ENCODE measurements at places on chromosomes 1 and 21.

DNA sequence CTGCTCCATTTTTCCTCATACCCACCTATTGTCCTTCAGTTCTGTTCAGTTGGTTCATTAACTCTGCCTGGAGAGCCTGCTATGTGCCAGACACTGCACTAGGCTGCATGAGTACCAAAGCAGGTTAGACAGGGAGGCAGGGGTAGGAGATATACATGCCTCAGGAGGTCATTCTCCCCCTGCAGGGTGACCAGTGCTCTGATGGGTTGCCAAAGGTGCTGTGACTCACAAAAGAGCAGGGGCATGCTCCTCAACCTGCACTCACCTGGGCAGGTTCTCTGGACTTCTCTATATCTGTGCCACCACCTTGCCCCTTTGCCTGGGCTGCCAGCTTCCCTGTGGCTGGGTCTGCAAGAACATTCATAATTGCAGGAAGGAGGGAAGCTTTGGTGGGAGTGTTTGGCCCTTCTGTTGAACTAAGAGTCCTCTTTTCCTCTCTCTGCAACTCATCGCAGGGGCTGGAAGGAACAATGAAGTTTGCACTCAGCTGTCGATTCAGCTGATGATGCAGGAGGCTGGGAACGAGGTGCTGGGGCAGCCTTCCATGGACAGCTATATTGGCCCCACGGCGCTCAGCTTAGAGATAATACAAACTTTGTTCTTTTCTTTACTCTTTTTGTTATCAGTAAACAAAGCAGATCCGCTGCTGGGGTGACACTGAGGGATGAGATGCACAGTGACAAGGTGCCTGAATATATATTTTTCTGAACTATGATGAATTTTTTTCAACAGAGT is 356.4 kb upstream of the PLXNA2 start:
- DNase-seq: no peak

- no peak for DNase-seq
These were observed 90.4 kb downstream of the TGFB2 start for GRCh38 chr1:218435528-218435927.

DNA sequence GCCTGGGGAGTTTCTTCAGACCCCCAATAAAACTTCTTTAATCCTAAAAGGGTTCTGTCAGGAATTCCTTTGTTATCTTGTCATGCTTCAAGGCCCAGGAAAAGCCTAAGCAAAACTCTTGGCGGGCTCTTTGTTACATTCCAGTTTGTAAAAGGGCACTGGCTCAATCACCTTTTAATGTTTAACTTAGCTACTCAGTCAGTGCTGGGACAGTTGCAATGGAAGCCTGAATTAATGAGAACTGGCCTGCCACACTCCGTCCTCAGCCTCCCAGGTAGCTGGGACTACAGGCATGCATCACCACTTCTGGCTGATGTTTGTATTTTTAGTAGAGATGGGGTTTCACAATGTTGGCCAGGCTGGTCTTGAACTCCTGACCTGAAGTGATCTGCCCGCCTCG is 21.3 kb upstream of the ASB17 start:
- no peak for DNase-seq

DNA sequence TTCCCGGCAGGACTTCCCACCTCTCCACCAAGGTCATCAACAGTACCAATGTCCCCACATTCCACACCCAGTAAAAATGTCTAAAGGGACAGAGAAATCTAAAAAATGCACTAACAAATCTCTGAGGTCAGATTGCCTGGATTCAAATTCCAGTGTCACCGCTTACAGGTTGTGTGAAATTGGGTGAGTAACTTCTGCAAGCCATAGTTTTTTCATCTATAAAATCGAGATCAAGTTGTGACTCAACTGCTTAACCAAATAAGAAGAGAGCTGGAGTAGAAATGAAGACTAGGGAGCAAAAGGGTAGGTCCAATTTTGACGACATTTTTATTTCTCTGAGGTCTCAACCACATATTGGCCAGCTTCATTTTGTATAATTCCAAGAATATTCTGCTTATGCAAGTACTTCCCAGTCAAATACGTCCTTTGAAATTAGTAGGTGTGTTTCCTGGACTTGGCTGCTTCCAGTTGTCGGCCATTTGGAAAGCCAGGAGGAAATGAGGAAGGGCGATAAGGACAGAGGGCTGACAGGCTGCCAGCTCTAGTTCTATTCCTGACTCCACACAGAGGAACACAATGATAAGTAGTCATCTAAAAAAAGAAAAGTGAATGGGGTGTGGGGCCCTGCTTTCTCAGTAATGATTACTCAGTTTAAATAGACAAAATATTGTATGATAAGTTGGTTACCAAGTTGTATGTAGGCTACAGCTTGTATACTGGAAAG is 57.7 kb upstream of the ZC3H11B start:
- DNase-seq: peak; percentile 1

DNA sequence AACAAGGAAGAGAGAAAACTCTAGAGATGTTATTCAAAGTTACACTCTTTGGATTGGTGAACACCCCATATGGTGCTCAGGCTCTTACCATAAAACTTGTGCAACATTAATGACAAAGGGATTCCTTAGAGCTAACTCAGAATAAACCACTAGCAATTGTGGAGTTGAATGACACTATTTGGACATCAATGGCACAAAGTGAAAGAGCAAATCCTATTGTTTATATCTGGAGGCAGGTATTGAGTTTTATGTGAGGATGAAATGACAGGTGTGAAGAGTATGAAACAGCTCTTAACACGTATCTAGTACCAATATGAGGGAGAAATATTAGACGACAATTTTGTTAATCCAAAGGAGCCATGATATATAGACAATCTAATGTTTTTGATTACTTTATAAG is 584.9 kb upstream of the PBX1 start:
- no peak for DNase-seq

DNA sequence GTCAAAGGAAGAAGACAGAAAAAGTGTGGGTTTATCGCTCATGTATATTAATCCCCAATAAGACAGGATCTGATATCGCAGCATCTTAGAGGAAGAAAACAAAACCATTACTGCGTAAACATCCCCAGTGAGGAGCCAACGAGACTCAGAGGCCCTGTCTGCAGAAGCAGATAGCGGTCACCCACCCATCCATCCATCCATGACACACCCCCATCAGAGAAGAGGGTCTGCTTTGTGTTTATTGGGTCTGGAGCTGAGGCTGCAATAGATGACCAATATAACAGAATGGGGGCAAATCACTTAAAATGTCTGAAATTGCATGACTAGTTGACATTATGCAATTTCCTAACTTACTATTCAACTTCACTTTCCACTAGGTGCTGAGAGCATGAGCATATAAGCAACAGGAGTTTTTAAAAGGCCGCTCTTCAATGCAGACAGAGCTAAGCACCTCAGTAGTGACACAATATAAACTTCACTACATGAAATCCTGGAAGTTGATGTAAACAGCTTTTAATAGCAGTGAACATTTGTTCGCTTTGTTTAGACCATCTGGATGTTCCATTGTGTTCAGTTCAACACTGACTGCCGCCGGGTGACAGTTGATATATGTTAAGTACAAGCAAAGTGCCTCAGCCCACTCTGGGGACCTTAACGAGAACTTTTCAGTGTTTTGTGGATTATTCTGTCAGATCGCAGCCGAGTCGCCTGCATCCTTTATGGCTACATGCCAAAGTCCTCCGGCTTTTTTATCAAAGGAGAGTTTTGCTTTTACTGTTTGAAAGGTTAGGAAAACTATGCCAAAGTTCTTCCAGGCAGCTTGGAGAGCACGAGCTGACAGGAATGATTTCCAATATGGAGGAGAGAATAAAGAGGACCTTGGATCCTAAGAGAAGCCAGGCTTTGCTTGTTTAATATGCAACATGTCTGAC is 167.5 kb downstream of the ZNF281 start:
- DNase-seq: no peak

- DNase-seq: peak; percentile 62
These were observed 773 bp upstream of the DDX59 start for GRCh38 chr1:200670242-200671118.

- no peak for DNase-seq
These were observed 38.4 kb downstream of the PIK3CD start for GRCh38 chr1:9689971-9690381.

GRCh38 chr1:43061757-43062156 is 103.1 kb upstream of the SLC2A1 start:
- DNase-seq: no peak

DNA sequence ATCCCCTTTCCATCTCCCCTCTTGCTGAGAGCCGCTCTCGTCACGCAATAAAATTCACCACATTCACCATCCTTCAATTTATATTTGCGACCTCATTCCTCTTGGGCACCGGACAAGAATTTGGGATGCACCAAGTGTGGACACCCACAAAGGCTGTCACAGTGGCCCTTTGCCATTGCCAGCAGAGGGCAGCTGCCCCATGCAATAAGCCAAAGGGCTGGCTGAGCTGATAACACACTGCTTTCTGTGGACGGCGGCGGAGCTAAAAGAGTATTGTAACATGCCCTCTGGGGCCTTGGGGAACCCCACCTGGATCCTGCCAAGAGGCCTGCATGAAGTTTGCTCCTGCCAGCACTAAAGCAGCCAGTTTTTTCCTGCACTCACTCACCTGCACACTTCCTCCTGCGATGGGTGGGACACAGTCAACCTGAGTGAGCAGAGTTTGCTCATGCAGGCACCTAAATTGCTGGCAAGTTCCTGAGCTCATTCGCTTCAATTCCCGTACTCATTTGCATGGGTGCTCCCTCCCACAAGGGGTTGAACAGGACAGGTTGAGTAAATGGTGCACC is 792.3 kb upstream of the ADAMTS5 start:
- DNase-seq: no peak

DNA sequence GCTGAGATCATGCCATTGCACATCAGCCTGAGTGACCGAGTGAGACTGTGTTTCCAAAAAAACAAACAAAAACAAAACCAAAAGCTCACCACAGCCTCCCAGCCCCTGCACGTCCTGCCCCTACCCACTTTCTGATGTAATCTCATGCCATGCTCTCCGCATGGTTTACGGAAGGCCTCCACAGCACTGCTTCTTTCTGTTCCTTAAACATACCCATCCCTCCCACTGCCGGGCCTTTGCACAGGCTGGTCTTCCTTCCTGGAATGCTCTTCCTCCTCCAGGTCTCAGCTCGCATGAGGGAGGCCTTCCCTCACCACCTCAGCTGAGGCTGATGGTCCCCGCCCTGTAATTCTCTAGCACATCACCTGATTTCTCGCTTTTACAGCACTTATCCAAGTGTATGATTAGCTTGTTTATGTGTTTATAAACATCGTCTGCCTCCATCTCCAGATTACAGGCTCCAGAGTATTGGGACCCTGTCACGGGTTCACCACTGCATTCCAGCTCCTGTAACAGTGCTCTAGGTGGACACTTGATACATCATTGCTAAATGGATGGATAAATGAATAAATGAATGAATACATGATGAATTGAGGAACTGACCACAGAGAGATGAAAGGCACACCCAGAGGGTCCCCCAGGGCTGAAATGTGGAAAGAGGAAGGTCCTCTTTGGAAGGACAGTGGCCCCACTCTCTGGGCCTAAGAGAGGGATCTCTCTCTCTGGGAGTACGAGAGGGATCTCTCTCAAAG is 22.1 kb downstream of the TCEA3 start:
- DNase-seq: no peak

- DNase-seq: no peak
These were observed 10.7 kb downstream of the CHI3L2 start for GRCh38 chr1:111238056-111238795.

- no peak for DNase-seq
These were observed 16.7 kb upstream of the TIAM1 start for GRCh38 chr21:31360717-31361116.

GRCh38 chr1:204520834-204521709 is 4.9 kb downstream of the MDM4 start:
- DNase-seq: peak; percentile 99

DNA sequence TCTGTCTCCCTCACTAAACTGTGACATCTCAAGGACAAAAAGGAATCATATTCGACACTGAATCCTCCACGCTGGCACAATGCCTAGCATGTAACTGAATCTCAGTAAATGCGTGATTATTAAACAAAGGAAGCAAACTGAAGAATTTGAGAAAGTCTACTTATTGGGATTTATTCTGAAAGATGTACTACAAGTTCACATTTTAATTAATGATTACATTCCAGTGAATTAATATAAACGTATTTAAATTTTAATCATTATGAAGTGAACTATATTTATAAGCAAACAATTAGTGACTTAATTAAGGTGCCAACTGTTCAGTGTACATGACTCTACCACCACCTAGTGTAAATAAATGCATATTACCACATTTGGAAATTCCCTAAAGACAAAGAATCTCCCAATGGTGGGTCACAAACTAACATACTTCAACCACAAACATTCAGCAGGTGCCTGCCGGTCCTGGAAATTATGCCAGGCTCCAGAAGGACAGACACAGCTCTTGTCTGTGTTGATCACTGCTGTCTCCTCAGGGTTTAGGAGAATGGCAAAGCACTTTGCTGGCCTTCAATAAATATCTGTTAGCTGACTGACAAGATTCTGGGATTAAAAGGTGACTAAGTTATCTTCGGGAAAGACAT is 56.3 kb downstream of the SMYD3 start:
- DNase-seq: peak; percentile 48

DNA sequence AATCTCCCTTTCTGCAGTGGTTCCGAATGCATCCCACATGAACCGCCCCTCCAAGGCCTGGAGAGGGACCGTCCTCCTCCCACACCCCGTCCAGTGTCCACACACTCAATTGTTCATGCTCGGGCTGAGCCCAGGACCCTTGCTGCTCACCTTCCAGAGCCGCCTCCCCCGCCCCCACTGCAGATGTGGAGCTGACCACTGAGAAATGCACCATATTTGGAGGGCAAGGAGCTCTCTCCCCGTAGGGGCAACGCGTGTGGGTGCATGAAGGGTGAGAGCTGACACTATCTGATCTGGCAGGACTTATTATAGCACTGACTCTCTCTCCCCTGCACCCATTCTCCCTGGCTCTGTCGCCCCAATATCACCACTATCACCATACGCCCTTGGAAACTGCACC is 4.0 kb upstream of the S100A3 start:
- DNase-seq: no peak

GRCh38 chr1:225254676-225255075 is 173.2 kb downstream of the LBR start:
- no peak for DNase-seq

DNA sequence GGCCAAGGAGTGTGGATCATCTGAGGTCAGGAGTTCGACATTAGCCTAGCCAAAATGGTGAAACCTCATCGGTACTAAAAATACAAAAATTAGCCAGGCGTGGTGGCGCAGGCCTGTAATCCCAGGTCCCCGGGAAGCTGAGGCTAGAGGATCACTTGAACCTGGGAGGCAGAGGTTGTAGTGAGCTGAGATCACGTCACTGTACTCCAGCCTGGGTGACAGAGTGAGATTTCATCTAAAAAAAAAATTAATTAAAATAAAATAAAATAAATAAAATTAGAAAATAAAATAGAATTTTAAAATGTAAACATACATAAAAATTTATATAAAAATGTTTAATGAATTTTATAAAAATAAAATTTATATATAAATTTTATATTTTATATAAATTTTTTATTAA is 5.8 kb upstream of the VPS26C start:
- DNase-seq: no peak

DNA sequence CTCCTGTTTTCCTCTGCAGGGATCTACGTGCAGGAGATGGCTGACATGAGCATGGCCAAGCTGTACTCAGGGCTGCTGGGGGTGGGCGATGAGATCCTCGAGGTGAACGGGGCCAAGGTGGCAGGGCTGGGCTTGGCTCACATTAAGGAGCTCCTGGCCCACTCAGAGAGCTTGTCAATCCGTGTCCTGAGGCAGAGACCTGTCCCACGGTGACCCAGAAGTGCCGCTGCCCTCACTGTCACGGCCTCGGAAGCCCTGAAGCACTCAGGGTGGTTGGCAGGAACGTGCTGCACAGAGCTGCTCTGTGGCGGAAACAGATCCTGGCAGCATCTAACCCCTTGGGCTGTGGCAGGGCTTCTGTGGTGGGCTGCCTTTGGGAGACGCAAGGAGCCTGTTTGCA is 37.6 kb downstream of the KIAA1614 start:
- no peak for DNase-seq

- DNase-seq: no peak
These were observed 717.5 kb downstream of the RWDD3 start for GRCh38 chr1:95951371-95952102.

Measured in MM.1S (cell line).